Stimulated activated CD4-positive, alpha-beta T cell treated with anti-CD3 and anti-CD28 coated beads, TNF-alpha, amount 100 ng/mL, for 1 hour (primary cell): ENCODE measurements at places on chromosomes 13 and 19.

- no peak for DNase-seq
These were observed 168.3 kb downstream of the ZNF737 start for GRCh38 chr19:20397292-20397691.

DNA sequence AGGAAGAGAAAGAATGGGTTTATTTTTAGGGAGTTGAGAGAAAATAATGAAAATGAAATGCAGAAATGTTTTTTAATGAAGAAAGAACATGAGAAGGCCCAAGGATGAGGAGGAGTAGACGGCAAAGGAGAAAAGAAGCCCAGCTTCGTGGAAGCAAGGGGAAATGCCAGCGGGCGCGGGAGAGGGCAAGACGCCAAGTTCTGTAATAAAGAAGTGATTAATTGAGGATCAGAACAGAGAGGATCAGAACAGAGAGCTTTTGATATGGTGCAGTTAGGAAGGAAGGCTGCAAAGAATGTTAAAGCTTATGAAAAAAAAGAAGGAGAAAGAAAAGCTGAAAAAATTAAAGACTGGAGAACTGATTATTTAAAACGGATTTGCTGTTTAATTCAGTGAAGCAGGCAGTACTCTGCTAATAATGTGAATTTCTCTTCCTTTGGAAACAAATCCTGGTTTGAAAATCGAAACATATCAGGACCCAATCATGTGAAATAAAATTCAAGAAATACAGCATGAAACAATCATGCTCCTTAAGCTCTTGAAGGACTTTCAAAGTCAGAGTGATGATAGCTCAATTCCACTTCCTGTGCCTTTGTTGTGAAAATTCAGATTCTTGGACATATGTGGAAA is 99.3 kb upstream of the SOX1 start:
- no peak for DNase-seq

- DNase-seq = no peak
These were observed 95.8 kb downstream of the WASF3 start for GRCh38 chr13:26653310-26653709.

DNA sequence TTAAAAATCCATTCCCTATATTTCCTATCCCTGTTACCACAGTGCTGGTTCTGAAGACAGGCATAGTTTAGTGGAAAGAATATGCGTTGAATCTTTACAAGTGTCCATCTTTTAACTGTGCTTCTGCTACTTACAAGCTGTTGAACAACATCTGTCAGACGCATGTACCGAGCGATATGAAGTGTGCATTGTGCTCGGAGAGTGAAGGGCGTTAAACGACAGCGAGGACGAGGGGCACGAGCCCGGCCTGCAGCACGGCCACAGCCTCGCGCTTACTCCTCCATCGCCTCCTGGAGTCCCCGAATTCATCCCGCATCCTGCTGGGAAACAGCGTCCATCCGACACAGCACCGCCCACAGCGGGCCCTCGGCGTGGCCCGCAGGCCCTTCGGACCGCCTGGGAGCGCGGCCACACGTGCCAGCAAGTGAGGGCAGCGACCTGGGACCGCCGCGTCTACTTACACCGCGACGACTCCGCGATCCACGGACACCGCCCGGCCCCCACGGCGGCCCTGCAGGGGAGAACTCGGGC is 514 bp downstream of the PCID2 start:
- DNase-seq = no peak
